ENCODE measurements at places on chromosomes 7 and 10.

DNA sequence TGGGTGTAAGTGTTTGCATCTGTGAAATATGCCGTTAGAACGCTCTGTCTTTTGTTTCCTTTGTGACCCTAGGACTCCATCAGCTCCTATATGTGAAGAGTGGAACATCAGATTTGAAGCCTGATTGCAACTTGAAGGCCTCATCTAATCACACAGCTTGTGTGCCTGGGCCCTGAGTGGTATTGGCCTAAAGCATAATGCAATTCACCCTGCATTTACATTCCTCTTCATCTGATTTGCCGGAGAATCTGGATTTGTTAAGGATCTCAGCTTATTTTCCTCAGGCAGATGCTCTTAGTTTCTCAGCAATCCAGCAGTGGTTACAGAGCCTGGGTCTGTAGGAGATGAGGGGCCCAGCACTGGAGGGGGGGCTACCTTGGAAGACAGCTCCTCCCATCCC is 183.2 kb upstream of the ITGB1 start:
- DNase-seq: no peak

DNA sequence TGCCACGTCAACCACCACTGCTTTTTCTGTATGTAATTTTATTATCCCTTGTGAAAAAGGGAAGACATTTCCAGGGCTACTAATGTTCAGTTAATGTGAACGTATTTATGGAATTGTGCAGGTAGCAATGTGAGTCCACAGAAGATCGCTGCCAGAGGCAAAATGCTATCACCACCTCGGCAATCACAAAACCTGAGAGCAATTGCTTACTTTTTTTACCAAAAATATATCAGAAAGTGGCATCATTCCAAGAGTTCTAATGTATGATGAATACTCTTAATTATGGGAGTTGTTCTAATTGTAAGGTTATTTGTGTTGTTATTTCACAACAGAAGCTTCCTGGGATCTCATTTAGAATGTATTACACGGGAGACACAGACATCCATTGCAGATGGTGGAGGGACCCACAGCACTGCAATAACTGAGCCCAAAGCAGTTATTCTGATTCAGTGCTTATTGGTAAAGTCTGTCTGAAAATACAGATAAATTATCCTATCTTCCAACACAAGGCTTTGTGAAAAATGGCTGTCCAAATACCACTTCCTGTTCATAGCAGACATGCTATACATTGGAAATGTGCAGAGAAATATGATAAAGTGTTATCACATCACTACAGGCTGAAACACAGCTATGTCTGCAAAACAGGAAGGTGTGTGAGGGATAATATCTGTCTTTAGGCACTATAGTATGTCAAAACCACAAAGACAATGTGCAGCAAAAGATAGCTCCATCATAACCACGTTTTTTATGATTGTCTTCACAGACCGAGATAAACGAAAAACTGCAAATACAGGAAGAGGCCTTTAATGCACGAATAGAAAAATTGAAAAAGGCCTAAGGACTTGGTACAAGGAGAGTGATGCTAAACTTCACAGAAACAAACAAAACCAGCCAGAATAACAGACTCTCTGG is 102.7 kb downstream of the CABCOCO1 start:
- DNase-seq: no peak

DNA sequence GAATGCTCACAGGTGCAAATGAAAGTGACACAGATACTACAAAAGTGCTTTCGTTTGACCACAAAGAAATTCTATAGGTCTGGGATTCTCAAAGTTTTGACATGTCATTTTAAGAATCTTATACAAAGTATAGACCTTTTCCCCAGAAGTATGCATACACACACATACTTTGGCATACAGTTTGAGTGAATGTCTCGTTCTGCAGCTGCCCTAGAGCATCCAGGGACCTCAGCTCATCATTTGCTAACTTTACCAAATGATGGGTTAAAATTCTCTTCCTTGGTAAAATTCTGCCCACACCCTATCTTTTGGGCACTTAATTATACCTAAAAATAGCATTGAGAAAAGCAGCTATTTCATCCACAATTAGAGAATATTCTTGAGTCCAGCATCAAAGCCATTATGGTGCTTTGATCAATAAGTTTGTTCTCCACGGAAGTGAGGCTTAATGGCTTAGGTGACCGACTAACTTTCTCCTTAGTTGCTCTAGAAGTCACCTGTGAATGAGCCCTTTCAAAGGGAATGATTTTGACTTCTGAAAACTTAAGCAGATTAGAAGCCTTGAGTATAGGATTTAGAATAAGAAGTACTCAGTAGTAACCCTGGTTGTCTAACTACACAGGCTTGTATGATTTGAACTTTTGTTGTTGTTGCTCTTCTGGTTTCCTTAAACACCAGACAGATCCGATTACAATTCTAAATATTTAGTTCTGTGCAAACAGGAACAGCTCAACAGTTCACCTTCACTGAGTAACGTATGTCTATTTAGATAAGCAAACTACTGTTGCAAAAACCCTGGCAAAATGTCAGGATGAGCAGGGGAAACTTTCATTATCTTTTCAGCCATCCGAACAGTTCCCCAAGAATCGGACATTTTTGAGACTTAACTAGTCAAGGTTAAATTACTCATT is 70.6 kb downstream of the CNNM2 start:
- no peak for DNase-seq

DNA sequence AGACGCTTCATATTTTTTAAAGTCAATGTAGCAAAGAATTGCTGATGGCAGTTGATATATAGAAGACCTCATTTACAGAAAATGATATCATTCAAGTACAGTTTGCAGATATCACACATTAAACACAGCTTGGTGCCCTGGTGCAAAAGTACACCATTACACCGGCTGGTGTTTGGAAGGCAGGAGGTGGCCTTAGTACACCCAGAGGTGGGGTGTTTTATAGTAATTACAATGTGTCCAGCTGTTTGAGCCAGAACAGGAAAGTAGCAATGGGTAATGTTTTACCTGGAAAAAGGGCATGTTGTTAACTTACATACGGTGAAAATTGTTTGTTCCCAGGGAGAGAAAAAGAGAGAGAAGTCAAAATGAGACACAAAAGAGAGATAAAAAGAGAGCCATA is 103.0 kb upstream of the YAE1 start:
- no peak for DNase-seq

DNA sequence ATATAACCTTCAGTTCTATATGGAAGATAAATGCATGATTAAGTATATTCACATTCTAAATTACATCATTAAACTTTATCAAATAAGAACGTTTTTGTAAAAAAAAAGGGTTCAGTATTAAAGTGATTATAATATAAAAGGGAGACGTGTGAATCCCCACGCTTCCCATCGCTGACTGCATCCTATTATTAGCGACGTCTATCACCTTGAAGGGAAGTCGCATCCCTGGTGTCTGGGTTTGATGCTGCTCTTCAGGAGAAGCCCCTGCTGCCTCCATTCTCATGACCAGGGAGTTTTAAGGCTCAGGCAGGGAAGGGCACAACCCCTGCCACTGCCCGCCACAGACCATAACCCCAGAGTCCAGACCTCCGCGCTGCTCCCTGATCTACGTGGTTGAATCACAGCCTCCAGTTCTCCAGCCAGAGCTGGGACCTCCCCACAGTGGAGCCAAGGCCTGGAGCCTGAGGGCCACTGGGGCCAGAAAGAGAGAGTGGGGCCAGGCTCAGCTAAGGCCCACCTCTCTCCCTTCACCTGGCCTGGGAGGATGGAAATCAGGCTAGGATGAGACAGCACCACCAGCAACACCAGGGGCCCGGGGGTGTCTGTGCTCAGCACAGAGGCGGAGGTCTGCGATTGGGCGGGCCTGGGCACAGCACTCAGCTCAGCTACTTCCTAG is 130.6 kb downstream of the TCERG1L start:
- no peak for DNase-seq

DNA sequence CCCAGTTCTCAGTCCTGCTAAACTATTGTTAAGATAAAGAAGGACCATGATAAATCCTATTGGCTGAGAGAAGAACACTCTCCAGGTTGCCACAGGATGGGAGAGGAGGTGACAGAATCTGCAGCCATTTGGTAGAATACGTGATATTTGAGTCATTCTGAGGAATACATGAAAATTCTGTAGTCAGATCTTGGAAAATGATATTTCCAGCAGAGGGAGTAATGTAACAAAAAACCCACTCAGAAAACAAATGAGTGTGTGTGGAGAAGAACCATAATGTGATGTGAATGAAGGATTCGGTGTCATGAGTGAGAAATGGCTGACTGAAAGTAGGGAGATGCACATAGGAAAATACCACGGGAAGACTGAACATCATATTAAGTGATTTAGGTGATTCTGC is 128.5 kb upstream of the PFKP start:
- DNase-seq: no peak

- DNase-seq: no peak
Measured at GRCh38 chr10:131290781-131291180, 20.7 kb downstream of the TCERG1L start.

DNA sequence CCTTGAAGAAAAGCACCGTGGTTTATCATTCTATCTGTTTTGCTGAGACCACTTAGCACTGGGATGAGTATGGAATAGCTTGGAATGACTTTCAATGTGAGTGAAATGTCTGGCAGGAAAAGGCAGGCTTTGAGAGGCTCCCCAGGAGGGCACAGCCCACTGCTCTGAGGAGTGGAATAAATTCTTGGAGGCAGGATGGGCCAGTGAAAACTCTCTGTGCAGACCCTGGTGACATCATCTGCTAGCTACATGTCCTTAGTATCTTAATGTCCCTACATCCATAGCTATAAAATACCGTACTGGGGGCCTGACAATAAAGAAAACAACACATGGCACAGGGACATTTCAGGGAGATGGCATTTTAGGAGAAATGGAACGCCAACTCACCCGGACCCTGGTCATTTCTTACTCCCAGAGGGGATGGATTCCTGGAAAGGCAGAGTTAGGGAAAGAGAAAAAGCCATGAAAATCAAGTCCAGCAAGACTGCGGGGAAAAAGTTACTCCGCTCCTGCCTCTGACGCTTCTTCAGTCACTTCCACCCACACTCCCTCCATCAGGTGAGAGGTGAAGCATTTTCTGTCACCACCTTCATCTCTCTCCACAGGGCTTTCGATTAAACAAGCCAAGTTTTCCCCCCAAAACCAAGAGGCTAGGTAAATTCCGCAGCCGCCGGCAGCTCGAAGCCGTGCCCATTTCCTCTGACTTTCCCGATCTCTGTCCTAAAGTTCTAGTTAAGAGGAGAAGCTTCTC is 991 bp downstream of the ZNF239 start:
- DNase-seq: no peak

- no peak for DNase-seq
Measured at GRCh38 chr7:43693687-43694398, 35.5 kb downstream of the COA1 start.

GRCh38 chr7:141436575-141437075 is 114.6 kb upstream of the AGK start:
- no peak for DNase-seq

GRCh38 chr7:103902917-103903316 is 86.5 kb downstream of the RELN start:
- DNase-seq: no peak

- no peak for DNase-seq
Measured at GRCh38 chr10:80149123-80149522, 16.6 kb downstream of the PLAC9 start.

- DNase-seq: peak; percentile 39
Measured at GRCh38 chr10:1938317-1938716, 201.0 kb upstream of the ADARB2 start.

GRCh38 chr7:24665564-24666294 is 91.5 kb downstream of the GSDME start:
- peak; percentile 46 for DNase-seq

DNA sequence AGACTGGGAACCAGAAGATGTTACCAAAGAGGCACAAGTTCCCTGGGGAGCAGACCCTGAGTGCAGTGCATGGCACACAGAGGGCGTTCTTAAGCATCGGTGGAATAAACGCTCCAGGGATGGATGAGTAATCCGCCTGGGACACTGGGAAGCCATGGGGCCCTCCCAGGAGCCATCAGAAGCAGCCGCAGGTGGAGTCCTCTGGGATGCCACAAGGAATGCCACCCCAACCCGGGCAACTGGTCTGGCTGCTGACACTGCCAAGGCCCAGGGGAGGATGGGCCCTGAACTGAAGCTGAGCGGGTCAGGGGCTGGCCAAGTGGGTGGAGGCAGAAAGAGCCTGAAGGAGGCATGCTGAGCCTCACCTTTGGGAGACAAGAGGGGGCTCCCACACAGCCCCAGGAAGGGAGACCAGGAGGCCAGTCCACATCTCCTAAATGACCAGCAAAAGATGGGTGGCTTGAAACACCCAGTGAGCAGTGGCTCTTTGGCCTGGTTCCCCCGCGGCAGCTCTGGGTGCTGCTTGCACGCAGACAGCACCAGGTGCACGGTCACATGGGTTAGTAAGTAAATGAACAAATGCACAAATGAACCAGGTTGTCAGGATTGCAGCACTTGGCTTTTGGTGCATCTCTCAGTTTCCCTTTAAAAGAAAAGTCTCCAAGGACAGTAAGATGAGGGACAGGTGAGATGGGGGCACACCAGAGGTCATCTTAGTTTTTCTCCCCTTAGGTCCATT is 141.3 kb upstream of the ZMIZ1 start:
- no peak for DNase-seq

- peak; percentile 54 for DNase-seq
Measured at GRCh38 chr10:97407211-97407951, 6.2 kb upstream of the RRP12 start.

DNA sequence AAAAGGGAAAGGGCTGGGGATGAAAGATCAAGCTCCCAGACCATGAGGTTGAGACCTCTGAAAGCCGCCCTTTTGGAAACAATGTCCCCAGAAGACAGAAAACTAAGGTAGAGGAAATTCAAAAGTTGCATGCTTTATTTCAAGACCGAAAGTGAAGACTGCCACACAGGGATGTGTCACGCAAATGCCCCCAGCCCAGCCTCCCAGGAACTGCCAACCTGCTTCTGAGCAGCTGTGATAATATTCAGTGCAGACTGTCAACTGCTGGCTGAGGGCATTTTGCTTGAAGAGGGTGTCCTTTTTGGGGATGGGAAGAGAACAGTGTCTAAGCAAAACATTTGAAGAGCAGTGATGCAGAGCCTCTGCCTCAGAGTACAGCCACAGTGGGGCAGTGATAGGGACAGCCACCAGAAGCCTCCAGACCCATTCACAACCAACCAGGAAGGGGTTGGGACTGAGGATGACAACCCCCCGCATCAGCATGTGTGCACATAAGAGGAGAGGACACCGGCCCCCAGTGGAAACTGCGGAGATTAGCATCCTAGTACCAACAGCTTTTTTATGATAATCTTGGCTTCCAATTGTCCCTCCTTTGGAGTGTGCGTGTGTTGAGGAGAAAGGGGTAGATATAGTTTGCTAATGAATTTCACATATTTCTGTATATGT is 34.7 kb upstream of the NFE2L3 start:
- no peak for DNase-seq

DNA sequence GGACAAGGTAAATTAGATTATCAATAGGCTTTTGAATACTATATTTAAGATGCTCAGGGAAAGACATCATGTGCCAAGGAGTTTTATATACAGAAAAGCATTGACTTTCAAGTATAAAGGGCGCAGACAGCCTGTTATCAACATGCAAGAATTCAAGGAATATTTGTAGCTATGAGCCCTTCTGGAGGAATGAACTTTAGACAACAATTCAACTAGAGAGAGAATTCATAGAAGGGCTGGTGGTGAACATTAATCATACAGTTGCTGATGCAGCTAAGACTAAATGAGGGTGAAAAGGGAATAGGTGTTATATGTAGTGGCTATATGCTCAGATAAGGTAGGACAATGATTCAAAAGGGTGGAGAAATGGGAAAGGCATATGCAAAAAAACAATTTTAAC is 41.2 kb downstream of the AOAH start:
- DNase-seq: no peak

GRCh38 chr7:154505362-154505761 is 453.2 kb downstream of the DPP6 start:
- no peak for DNase-seq

GRCh38 chr10:71078454-71079145 is 133.8 kb upstream of the UNC5B start:
- no peak for DNase-seq

GRCh38 chr10:83119346-83119745 is 1020.0 kb upstream of the GHITM start:
- DNase-seq: no peak

All from activated T-cell treated with anti-CD3 and anti-CD28 coated beads for 4 hours (primary cell).